ENCODE measurements at places on chromosomes 4 and X.

DNA sequence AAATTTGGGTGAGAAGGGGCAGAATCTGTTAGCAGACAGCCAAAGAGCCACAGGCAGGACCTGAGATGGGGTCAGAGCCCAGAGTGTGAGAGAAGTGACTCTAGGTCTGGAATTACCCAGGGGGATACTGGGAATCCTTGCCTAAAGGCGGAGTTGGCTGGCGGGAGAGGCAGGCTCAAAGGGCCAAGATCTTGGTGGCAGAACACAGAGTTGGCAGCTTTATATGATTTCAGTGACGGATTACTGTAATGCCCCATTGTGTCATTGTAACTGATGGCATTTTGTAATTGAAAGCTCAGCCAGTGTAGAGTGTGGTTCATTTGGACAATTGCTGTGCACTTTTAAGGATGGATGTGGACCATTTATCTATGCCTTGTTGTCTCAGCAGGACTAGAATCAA is 77.3 kb downstream of the SMIM20 start:
- no peak for DNase-seq

DNA sequence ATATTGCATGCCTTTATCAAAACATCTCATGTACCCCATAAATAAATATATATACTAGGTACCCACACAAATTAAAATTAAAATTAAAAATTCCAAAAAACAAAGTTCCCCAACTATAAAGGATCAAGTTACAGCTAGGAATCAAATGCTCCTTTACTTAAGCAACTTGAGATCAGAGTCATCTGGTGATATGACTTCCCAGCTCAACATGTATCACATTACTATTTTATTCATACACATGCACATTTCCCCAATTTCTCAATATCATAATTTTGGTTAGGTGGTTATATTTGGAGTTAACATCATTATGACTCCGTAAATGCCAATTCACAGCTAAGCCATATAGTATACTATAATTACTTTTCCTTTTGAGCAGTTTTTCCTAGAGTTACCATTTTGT is 60.9 kb downstream of the CLOCK start:
- no peak for DNase-seq

DNA sequence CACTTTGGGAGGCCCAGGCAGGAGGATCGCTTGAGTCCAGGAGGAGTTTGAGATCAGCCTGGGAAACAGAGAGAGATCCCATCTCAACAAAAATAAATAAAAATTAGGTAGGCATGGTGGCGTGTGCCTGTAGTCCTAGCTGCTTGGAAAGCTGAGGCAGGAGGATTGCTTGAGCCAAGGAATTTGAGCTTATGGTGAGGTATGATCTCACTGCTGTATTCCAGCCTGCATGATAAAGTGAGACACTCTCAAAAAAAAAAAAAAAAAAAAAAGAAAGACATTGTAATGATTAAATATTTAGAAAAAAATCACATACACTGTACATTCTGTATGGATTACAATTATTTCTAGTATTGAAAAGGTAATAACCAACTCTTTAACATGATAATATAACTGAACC is 87.1 kb downstream of the SLIT2 start:
- DNase-seq, result no peak

GRCh38 chr4:89469516-89469915 is 161.9 kb upstream of the GPRIN3 start:
- no peak for DNase-seq

- no peak for DNase-seq
These were observed 125.1 kb upstream of the FRMPD4 start for GRCh38 chrX:12013211-12013618.

- no peak for DNase-seq
These were observed 75.4 kb downstream of the ZNF827 start for GRCh38 chr4:145863191-145863590.

GRCh38 chrX:57573754-57574153 is 18.1 kb upstream of the ZXDB start:
- no peak for DNase-seq

GRCh38 chr4:135418353-135418752 is 1216.8 kb upstream of the PABPC4L start:
- no peak for DNase-seq

GRCh38 chr4:14334166-14334565 is 668.1 kb upstream of the CPEB2 start:
- DNase-seq, result no peak

DNA sequence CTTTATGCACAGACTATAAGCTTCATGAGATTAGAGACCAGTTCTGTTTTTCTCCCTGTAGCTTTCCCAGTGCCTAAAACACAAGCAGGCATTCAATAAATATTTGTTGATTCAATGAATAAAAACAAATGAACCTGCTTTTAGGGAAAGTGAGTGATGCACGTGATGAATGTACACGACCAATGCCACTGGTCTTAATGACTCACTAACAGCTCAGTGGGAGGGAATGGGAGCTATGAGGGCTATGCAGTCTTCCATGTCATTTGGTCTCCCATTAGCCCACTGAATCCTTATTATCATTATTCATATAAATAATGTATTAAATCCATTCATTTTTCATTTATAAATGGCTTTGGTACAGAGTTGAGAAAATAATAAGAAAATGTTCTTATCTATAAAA is 247.4 kb downstream of the FBXO8 start:
- no peak for DNase-seq

GRCh38 chr4:95250544-95251137 is 298.1 kb downstream of the UNC5C start:
- DNase-seq, result no peak

DNA sequence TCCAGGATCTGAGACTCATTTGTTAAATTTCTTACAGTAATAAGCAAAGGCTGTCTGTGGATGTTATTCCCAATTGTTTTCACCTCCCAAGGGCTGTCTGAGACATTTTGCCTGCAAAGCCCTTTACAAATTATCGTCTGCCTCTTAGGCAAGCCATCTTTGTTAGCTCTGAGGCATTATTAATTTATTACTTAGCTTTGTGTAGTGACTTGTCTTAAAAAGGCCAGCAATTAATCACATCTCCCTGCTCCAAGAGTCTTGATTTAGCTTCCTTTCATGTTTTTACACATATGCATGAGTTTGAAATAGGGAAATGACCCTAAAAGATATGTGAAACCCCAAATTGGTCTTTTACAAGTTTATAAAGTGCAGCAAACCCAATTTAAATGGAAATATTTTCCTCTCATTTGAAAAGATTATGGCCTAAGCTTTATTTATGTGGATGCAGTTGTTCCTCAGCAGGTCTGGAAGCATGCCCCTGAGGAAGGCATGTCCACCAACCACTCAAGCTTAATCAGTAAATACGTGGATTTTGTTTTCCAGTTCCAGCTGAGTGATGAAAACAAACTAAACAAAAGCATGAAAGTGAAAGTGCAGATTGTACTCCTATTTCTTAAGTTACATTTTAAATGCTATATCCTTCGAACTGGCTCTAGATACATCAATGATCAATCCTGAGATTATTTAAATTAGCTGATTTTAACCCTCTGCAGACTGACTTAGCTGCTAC is 173.6 kb upstream of the LNX1 start:
- DNase-seq, result no peak

DNA sequence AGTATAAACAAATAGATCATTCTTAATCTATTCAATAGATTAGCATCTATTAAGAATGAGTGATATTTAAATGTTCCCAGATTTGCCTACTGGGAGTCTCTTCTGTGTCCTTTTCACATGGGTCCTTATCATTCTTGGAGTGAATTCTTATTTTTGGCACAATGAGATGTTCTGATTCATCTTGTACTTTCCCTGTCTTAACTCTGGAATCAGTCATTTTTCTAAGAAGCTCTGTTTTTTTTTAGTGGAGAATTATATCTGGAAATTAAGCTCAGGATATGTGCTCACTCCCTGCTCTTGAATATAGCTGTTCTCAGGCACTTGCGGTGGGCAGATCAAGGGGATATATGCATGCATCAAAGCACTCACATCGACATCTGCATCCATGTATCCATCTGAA is 625.3 kb upstream of the HS3ST1 start:
- no peak for DNase-seq

DNA sequence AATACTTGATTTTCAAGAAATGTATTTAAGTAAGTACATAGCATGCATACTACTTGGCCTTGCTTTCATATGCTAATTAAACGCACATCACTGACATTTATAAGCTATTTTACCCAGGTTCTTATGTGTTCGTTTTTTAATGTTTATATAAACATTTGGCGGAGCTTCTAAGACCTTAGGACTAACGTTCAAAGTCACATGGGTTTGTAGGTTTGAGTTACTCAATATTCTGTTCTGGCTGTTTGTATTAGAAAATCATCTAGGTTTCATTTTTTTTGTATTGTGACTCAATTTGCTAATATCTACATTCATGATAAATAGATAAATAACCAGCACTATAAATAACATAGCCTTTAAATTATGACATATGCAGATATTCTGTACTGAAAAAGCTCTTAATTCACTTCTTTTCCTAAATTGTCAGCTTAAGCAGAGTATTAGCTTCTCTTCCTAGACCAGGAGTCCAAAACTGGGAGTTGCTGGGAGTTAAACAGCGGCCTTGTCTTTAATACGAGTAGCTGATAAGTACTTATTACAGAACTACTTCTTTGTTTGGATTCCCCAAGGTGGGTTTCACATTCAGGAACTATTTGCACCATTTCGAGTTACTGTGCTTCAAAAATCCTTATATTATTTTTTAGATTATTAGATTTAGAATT is 42.0 kb downstream of the GUCY1B1 start:
- no peak for DNase-seq

DNA sequence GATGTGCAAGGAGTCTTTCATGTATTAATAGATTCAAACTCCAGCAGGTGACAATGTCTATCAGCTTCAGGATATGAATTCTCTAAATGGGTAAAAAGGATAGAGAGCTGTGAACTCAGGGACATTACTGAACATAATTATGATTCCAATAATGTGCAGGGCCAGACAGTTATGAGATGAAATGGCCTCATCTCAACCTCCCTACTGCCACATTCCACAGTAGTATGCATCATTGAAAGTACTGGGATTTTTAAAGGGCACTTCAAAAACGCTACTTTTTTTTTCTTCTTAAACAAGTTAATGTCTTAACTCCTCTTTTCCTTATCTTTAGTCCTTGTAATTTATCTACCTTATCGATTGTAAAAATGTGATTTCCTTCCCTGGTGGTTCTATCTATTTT is 202.0 kb downstream of the APBB2 start:
- DNase-seq, result no peak

- DNase-seq, result no peak
These were observed 107.0 kb downstream of the CT47B1 start for GRCh38 chrX:120768681-120769080.

GRCh38 chrX:53223955-53224859 is 800 bp downstream of the KDM5C start:
- DNase-seq, result no peak

GRCh38 chr4:36313301-36313700 is 31.9 kb downstream of the DTHD1 start:
- DNase-seq, result no peak

DNA sequence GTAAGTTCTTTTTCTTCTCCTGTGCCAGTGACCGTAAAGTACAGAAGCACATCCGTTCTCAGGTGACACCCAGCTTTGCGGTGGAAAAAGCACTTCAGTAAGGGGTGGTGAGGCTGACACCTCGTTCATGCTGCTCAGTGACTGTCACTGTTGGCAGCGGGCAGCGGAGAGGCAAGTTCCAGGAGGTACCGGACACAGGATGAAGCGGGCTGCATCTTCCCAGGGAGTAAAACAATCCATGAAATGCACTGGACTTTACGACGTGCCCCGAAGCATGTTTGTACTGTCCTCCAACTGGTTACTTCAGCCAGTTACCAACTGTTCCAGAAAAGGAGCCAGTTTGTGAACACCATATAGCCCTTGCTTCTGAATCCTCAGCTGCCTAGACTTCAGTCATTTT is 110.7 kb downstream of the ZNF827 start:
- no peak for DNase-seq

DNA sequence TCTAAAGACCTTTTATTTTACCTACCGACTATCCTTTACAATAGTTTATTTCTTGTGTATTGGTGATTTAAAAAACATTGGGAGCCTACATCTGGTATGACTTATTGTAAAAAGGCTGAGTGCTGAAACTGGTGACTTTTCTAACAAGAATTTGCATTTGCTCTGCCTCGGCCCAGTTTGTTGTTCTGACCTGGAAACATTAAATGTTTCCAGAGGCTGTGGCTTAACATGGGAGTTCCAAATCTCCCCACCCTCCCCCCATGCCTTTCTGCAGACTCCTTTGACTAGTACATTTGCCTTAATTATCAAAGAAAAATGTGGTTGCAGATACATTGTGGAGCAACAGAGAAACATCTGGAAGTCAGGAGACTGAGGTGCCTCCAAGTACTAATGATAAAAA is 39.8 kb downstream of the SPCS3 start:
- no peak for DNase-seq

DNA sequence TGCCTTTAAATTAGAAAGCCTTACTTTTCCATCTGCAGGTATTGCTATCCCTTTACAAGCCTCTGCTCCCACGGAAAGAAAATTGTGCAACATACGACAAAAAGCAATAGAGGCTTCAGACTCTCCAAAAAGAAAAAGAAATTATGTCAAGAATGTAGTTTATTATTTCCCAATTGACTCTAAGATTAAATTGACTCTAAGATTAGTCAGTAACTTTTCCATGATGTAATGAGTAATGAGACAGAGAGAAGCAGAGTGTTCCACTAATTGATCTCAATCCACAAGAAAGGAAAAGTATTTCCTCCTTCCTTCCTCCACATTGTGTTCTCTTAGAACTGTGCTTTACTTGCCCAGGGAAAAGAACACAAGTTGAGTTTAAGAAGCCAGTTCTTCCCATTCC is 345.7 kb upstream of the HS3ST1 start:
- DNase-seq, result no peak

All from activated T-helper 1 cell treated with anti-CD3 and anti-CD28 coated beads, Interleukin-2, amount 50 U/mL, for 16 hours (primary cell).